Activated naive CD4-positive, alpha-beta T cell (primary cell): ENCODE measurements at places on chromosomes 7 and 10.

- peak; percentile 23 for DNase-seq
These were observed 145.3 kb downstream of the CELF2 start for GRCh38 chr10:11162828-11163599.

GRCh38 chr10:103679096-103679790 is 176.1 kb downstream of the SH3PXD2A start:
- no peak for DNase-seq

DNA sequence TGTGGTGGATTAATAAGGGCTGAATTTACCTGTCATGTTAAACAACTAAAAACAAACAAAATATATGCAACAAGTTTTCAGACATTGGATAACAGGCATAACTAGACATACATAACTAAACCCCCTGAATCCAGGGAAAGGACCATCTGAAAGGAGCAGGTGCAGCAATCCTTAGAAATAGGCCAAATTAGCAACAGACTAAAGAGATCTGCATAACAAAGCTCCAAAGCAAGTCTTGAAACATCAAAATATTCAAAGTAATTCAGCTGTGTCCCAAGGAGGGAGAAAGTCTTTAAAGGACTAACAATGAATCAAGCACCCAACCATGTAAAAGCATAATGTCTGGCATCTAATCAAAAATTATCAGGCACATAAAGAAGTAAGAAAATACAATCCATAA is 475.1 kb downstream of the GRID1 start:
- no peak for DNase-seq

DNA sequence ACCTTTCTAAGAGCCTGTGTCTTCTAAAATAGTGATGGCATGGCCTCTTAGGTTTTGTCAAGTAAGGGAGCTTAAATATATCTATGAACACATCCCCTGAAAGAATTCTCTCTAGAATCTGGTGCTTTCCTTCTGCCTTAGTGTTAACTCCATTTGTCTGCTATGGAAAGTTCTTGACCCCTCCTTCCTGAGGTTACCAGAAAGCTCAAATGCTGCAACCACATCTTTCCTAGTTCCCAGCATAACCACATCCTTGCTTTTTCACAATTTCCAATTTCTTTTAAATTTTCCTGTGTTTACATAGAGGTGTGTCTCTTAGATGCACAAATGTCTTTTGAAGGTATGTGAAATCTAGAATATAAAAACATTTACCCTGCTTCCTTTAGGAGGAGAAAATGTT is 16.4 kb upstream of the GSDME start:
- DNase-seq, result no peak
